ENCODE measurements at places on chromosomes 11 and 22.

DNA sequence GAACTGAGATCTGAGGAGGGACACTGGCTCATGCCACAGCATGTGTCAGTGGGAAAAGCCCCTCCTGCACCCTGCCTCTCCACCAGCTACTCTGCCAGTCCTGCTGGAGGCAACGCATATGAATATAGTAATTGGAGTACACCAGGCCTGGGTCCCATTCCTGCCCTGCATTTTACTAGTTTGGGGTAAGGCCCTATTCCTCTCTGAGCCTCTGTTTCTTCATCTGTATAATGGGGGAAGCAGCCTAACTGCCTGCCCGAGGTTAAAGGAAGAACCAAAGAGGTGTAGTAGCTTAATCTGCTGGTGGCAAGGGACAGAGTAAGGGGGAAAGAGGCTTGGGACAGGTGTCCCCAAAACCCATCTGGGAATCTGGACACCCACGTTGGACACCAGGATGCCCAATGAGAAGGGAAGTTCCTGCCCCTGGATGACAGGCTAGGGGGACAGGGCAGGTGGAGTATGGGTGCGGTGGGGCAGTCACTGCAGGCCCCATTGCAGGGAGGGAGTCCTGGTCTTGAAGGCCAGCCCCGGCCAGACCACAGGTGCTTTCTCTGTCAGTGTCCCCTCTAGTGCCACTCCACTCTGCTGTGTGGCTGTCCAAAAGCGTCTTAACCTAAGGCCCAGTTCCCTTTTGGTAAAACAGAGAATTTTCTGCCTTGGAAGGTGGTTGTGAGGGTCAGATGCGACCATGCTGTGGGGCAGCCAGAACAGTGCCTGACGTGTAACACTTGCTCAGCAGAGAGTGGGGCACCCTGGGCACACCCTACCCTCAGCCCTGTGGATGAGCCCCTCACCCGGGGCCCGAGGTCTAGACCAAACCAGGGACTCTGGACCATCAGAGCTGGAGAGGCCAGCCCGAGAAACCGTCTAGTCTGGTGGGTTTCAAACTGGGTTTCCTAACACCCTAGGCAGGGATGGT lies 11.5 kb downstream of the TSKU start:
- DNase-seq = no peak

DNA sequence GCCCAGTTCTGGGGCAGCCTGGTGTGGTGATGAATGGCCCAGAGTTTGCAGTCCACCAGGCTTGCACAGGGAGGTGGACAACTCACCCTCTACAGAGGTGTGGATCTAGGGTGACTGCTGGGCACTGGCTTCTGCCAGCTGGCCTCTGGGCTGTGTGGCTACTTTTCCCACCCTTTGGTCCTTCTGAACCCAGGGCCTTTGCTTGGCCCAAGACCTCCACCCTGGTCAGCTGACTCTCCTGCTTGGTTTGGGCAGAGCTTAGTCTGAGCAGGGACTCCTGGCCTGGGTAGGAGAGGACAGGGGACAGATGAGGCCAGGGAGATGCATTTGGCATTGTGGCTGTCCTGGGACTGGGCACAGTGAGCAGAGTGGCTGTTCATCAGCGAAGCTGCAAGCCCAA lies 83.0 kb upstream of the SHANK2 start:
- no peak for DNase-seq

- DNase-seq = no peak
Measured at GRCh38 chr11:120121914-120122473, 15.9 kb downstream of the TRIM29 start.

- DNase-seq = no peak
Measured at GRCh38 chr11:7571640-7572000, 57.8 kb downstream of the PPFIBP2 start.

DNA sequence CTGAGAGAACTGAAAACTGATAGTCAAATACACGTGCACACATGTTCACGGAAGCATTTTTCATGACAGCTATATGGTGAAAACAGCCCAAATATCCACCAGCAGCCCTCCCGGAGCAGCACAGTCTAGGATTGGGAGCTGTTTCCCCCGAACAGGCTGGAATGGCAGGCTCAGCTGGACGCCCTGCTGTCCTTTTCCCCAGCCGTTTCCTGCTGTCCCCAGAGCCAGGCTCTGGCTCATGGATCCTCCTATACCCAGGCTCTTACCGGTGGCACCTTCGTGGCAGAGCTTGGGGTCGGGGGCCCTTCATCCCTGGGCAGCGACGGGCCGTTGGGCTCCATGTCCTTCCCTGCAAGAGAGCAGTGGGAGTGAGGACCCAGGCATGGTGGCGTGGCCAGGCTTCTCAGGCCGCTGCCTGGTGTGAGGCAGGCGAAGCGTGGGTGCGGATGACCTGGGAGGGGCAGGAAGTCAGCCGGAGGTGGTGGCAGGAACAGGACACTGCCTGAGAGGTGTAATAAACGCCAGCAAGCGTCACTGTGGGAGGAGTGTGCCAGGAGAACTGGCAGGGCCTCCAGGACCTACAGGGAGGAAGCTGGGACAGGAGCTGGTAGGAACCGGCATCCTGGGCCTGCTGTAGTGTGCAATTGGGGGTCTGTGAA lies 38.8 kb downstream of the OSBPL5 start:
- DNase-seq = no peak

DNA sequence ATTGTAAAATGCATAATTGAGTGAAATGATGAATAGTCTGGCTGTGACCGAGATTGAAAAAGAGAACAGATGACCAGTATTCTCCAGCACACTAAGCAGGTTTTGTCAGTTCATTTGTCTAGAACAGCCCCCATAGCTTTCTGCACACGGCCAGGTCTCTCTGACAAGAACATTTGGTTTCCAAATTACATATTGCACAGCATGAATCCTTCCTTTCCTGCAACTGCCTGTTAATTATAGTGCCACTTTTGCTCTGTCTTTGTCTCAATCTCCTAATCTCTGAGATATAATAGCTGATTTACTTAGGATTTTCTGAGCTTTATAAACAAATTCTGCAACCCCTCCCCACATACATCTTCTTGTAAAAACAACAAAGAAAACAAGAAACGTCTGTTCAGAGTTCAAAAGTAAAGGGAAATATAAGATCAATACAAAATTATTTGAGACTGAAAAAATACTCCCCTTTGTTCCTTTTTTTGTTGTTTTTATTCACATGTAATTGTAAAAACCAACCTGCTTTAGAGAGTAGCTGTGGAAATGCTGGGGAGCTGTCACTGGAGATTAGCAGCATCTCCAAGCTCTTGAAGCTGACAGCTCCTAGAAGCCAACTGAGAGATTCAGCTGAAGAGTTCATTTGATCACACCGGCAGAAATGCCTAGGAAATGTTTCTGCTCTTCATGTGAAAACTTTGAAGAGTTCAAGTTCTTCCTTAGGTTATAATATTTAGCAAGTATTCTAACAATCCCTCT lies 998.1 kb downstream of the DLG2 start:
- no peak for DNase-seq
